Dorsolateral prefrontal cortex (tissue), 122 donors: ENCODE measurements at places on chromosomes 6 and 20.

GRCh38 chr20:11436113-11436905, 481.4 kb upstream of the BTBD3 start:
- DNase-seq = no peak

DNA sequence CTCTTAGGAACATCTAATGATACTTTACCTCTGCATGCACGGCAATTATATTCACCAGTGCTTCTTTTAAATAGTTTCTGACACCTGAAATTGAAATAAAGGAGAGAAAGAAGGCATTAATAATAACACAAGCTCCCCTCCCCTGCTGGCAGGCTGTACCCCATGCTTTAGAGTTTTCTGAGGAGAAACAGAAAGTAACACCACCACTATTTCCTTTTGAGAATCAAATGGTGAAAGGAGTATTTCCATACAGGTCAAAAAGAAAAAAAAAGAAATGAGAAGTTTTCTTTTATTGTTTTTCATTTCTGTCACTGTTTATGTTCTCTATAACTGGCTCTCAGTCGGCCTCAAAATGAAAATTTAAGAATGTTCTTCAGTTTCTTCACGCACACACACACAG, 108.1 kb downstream of the IRF4 start:
- DNase-seq = no peak

- no peak for DNase-seq
These were observed 57.8 kb downstream of the KIZ start for GRCh38 chr20:21183722-21184121.

DNA sequence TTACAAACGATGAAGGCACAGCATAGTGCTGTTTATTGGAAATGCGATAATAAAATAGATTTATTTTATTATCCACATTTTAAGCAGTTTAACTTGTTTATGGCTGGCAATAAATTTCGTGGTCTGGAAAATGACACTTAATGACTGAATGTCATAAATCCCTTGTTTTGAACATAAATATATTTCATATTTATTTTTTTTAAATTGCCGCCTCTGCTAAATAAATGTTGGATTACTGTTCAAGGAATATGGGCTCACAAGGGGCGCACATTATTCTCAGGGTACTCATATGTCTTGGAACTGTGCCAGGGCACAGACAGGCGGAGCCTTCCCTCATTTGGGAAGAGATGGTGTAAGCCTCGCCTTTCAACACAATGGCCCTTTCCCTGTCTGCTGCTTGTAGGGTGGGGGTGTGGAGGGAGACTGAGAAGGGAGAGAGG, 134.3 kb downstream of the PXDC1 start:
- no peak for DNase-seq

- DNase-seq = no peak
These were observed 9.0 kb upstream of the TSHZ2 start for GRCh38 chr20:52963131-52963530.
